ENCODE measurements at places on chromosomes 7 and 10.

DNA sequence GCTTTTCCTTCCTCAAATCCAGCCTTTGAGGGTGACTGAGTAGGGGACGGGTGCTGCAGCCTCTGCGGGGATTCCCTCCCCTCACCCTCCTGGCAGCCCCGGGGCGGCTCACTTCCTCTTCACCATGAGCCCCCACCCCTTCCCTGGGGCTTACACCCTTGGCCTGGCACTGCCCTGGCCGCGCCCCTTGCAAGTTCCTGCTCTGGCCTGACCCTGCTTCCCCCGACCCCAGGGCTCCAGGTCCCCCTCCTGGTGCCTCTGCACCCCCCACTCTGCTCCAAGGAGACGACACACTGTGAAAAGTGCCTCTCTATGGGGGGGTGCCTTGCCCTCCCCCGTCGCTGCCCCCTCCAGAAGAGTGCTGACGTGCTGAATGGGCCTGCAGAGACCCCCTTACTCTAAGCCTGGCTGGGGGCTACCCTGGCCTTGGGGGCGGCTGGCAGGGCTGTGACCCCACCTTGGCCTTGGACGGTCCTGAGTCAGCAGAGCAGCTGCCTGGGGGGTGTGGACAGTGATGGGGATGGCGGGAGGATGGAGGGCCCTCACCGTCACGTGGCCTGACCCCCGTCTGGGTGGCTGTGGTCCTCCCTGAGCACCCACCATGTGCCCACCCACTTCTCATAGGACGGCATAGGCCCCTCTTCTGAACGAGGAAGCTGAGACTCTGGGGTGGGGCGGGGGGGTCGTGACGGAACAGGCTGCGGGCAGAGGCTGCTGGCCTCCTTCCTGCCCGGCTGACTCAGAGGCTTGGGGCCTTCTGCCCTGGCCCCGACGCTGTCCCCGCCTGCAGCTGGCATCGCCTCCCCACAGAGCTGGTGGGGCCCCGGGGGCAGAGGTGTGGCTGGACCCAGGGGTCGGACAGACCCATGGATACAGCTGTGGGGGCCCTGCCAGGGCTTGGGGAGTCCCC, 9.8 kb downstream of the LFNG start:
- peak; percentile 55 for DNase-seq

- no peak for DNase-seq
Measured at GRCh38 chr7:150946421-150947240, 31.5 kb downstream of the KCNH2 start.

DNA sequence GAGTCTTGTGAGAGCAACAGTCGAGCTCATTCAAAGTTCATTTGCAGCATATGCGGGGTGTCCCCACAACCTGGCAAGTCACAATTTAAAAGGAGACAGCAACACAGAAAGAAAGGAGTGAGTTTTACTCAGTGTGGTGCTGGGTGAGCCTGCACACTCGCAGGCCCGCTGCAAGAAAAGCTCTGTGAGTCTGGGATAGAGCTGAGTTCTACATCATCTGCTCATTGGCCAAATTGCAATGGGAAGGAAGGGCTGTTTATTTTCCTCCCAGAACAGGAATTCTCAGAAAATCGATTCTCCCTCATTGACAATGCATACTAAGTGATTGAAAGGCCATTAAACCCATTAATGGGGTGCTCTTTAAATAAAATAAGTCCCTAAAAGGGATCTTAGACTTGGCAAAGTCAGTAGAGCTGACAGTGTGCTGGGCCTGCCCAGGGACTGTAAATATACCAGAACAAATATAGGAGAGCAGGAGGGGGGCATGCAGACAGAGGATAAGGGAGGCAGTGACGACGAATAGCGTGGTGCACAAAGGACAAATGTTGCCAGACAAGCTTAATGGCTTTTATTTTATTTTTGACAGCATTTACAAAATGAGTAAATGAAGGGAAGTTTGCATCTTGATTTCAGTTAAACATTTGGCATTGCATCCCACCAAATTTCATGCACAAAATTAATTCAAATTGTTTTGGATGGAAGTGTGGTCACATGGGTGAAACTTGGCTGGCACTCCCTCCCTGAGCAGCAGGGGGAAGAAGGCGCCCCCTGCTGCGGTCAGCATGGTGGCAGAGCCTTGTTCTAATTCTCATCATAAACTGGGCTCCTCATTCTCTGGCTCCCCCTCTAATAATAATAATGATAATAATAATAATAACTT, 215.7 kb downstream of the SNX10 start:
- no peak for DNase-seq

DNA sequence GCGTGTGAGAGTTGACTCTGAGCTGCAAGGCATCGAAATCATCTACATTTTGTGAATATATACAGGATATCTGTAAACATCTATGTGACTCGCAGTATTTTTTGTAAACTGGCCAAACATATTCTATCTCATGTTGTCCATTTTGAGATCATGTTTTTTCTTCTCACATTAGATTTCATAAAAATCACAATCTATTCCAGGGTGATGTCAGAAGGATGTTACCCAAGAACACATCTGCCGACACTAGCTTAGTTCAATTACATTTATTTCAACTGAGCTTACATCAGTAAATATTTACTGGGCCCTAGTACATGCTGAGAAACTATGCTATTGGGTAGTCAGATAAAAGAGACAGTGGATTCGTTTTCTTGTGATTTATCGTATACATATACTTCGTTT, 2.5 kb upstream of the BUB3 start:
- no peak for DNase-seq

All from activated CD4-positive, alpha-beta T cell treated with anti-CD3 and anti-CD28 coated beads, Interleukin-2, amount 10 ng/mL, durations not matched to agents 7 days and 5 days (primary cell).